Inflammatory macrophage (primary cell): ENCODE measurements at places on chromosomes 5 and 9.
A peak's percentile ranks its signal among the peaks of the same experiment; 100 is the strongest.

GRCh38 chr5:159917994-159918393 lies 1.7 kb downstream of the ADRA1B start:
- no peak for DNase-seq

- peak; percentile 48 for DNase-seq
Measured at GRCh38 chr5:109691996-109692395, 2.3 kb downstream of the MAN2A1 start.

- DNase-seq, result no peak
Measured at GRCh38 chr9:134690301-134690751, 48.7 kb downstream of the COL5A1 start.

GRCh38 chr5:96790961-96791504 lies 16.7 kb downstream of the ERAP1 start:
- DNase-seq, result peak; percentile 66

DNA sequence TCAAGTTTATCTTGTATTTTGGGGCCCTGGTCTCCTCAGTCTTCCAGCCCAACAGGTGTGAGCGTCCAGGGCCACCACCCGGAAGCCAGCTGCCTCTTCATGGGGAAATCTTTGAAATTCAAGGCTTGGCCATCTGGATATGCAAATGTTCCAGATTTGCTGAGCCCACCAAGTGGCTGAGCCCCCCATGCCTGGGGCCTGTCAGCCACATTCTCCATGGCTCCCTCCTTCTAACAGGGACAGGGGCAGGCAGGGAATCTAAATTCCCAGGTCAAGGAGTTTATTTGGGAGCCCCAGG lies 14.2 kb upstream of the CXXC5 start:
- no peak for DNase-seq

DNA sequence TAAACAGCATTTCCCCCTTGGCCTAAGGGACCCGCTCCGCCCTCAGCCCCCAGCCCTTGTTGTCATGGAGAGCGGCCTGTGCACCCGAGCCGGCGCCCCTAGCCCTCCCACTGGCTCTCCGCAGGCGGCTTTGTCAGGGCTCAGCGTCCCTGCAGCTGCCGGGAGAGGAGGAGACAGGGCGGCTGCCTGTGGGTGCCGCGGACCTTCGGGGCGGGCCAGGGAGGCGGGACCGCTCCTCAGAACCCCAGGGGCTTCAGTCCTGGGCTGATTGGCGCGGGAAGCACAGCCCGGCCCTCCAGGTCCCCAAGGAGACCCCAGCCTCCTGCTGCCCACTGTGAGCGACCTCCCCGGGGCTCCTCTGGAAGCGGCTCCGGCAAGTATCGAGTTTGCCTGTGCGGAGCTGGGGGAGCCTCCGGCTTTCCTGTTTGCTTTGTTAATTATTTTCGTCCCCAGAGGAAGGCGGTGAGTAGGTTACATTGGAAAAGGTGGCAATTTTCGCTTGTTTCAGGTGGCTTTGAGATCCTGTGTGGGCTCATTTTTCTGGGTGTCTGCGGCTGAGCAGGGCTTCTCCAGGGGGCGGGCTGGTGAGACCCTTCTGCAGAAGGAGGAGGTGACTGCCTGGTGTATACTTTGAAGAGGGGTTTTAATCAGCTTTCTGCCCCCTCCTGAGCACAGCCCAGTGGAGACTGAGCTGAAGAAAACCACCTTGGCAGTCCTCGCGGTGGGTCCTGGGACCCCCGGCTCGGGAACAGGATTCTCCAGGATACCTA lies at the start of gene FGD3:
Gene FGD3 (plus strand): TSS at position 256 of the 770 bp plus-strand sequence. CDS start 28,734 bp downstream, outside the sequence.
- no peak for DNase-seq

- DNase-seq, result no peak
Measured at GRCh38 chr5:121497176-121497575, 354.5 kb upstream of the FTMT start.

DNA sequence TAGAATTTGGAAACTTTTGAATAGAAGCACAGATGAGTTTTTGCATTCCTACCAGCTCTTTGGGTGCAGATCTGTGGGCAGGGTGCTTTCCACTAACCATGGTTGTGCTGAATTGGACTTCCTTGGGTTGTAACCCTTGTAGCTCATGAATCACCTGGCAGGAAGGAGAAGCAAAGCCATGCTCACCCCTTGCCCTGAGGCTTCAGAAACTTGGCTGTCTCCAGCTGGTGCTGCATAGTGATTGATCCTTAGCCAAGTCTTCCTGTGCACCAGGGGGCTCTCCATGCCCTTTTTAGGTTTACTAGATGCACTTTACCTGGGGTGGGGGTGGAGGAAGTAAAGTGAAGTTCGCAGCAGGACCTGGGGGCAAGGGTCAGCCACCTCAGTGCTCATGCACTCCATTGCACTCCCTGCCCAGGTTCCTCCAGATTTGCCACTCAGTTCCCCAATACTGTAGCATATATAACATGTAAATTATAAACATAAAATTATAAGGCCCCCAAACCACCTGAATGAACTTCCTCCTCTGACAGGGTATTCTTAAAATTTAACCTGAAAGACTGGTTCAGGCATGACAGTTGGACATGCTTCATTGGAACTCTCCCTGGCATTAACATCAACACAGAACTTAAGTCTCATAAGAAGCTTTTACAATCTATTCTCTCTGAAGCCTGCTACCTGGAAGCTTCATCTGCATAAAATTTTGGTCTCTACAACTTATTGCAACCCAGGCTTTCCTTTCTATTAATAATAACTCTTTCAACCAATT lies 25.8 kb upstream of the IFNA14 start:
- DNase-seq, result no peak

- DNase-seq, result no peak
Measured at GRCh38 chr9:29514336-29514735, 1941.1 kb upstream of the C9orf72 start.

GRCh38 chr9:5186416-5187169 lies 1.2 kb upstream of the INSL6 start:
- DNase-seq, result peak; percentile 25

DNA sequence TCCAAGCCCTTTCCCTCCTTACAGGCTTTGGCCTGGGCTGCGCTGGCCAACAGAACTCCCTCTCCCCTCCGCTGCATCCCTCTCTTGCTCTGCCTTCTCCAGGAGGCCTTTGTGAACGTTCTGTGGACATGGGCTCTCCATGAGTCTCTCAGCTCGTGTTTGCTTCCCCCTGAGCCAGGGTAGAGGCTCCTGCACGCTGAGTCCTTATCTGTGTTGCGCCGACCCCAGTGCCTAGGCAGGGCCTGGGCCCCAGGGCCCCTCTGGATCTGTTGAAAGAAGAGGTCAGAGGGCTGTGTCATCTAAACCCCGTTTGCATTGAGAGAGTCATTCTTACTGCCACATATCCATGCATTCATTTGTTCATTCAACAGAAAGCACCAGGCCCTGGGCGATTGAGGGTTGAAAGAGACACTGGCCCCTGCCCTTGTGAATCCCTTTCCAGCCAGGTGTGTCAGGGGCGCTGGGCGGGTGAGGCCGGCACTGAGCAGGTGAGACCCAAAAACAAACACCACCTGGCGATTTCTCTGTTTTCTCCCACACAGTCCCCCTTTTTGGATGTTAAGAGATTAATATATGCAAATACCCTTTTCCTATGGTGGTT lies 111.2 kb upstream of the IER5L start:
- DNase-seq, result no peak

GRCh38 chr5:111135946-111136345 lies 43.8 kb downstream of the WDR36 start:
- DNase-seq, result no peak

DNA sequence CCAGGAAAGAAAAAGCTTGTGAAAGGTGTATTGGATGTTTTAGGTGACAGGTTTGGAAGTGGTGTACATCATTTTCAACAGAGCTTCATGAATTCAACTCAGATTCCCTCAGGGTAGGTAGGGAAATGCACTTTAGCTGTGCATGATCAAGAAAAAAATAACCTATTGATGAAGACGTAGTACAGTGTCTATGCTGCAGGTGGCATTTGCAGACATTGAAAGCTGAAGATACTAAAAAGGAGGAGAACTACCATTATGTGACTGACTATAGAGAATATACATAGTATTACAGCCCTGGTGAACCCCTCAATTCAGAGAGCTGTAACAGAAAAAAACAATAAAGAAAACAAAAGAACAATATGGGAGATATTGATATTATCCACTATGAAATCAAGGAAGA lies 2344.7 kb upstream of the ACO1 start:
- no peak for DNase-seq

DNA sequence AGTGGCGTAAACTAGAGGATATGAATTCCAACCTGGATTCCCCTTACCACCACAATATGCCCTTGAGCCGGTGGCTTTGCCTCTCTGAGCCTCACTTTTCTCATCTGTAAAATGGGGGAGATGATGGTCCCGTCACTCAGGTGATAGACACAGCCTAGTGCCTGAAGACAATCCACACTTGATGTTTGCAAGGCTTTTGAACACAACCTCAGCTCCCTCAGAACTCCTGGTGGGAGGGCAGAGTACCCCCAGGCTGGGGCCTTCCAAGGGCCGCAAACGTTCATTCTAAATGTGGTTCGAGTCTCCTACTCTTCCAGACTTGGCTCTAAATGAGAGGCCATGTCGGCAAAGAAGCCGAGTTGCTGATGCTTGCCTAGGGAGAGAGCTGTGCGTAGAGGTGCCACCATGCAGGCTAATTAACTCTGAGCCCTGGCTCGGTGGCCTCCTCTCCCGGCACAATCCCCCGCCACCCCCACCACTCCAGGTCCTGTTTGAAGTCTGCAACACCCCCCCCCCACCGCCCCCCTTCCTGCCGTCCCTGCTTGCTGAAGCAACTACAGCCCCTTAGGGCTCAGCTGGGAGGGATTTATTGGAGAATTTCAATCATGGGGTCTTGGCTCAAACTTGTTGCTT lies 97.7 kb upstream of the LMX1B start:
- no peak for DNase-seq

GRCh38 chr9:20054734-20055133 lies 265.9 kb upstream of the SLC24A2 start:
- no peak for DNase-seq

GRCh38 chr5:177189416-177189815 lies 55.8 kb downstream of the NSD1 start:
- no peak for DNase-seq

DNA sequence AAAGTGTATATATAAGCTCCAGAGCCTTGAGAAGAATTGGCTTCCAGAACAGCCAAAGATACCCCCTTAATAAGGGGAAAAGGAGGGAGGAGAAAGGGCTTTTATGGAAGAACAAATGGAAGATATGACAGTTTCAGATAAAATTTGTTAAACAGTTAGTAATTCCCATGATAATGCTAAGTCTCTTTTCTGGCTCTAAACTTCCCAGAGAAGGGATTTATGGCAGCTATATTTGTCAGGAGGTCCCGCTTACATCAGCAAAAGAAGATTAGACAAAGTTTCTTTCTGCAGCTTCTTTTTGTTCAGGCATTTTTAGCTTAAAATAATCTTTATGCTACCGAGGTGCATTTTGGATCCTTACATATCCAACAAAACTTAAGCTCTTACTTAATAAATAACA lies 14.3 kb upstream of the SLC36A3 start:
- DNase-seq, result no peak

GRCh38 chr9:112249277-112249676 lies 74.2 kb upstream of the SUSD1 start:
- no peak for DNase-seq

GRCh38 chr5:145531038-145531734 lies 304.0 kb downstream of the PRELID2 start:
- no peak for DNase-seq

DNA sequence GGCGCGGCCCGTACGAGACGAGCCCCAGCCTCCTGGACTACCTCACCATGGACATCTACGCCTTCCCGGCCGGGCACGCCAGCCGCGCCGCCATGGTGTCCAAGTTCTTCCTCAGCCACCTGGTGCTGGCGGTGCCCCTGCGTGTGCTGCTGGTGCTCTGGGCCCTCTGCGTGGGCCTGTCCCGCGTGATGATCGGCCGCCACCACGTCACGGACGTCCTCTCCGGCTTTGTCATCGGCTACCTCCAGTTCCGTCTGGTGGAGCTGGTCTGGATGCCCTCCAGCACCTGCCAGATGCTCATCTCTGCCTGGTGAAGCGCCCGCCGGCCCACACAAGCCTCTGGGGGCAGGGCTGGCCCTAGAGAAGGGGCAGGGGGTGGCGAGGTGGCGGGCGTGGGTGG lies 18.5 kb downstream of the PLPP7 start:
- no peak for DNase-seq

GRCh38 chr9:136640171-136641111 lies 22.3 kb upstream of the EGFL7 start:
- DNase-seq, result no peak

DNA sequence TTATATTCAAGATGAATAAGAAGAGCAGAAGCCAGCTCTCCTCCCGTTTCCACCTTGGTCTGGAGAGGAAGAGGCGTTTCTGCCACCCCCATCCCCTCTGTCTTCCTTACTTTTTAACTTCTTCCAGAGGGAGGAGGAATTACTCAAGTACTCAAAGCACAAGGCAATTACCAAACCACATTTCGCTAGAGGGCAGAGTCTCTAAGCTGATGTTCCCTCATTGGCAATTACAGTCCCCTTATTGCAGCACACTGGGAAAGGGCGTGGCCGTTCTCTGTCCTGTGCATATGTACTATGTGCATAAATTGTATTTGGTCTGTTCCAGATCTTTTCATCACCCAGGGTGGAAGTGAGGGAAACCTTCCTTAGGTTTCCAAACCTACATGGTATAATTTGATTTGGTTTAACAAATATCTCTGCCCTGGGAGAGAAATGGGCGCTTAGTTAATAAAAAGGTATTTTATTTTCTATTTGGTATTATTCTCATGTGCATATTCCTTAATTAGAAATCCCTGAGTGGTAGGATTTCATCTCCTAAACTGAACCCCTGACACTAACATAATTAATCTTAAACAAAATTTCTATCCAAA lies 29.8 kb upstream of the ALDOB start:
- peak; percentile 84 for DNase-seq

DNA sequence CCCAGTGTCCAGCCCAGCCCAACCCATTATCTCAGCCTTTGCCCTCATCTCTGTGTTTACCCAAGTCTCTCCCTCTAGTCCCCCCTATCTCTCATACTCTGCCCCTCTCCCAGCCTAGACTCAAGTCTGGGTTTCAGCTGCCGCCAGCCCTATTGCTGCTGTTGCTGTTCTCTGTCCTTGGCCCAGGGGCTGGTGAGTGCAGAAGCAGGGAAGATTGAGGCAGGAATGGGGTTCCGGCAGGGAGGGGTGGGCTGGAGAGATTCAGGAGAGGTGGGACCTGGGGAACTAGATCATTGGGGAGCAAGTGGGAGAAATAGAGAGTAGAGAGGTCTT lies 702 bp downstream of the TMEM8B start:
- no peak for DNase-seq

DNA sequence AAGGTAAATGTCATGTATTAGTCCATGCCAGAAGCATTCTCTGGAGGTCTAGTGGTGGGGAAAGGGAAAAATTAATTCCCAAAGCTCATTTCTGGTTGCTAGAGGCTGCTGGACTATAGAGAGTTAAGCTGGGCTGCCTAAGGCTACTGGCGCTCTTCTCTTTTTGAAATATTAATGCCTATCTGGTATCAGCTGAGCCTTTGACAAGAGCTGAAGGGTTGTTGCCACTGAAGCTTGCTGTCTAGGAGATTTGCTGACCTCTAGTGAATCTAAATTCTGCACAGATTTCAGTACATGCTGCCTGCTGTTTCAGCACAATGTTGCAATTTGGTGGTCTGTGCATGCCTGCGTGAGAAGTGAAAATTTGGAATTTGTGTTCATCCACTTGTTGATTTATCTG lies 29.1 kb upstream of the PLCXD3 start:
- DNase-seq, result no peak
